ENCODE measurements at places on chromosomes 13 and 19.

DNA sequence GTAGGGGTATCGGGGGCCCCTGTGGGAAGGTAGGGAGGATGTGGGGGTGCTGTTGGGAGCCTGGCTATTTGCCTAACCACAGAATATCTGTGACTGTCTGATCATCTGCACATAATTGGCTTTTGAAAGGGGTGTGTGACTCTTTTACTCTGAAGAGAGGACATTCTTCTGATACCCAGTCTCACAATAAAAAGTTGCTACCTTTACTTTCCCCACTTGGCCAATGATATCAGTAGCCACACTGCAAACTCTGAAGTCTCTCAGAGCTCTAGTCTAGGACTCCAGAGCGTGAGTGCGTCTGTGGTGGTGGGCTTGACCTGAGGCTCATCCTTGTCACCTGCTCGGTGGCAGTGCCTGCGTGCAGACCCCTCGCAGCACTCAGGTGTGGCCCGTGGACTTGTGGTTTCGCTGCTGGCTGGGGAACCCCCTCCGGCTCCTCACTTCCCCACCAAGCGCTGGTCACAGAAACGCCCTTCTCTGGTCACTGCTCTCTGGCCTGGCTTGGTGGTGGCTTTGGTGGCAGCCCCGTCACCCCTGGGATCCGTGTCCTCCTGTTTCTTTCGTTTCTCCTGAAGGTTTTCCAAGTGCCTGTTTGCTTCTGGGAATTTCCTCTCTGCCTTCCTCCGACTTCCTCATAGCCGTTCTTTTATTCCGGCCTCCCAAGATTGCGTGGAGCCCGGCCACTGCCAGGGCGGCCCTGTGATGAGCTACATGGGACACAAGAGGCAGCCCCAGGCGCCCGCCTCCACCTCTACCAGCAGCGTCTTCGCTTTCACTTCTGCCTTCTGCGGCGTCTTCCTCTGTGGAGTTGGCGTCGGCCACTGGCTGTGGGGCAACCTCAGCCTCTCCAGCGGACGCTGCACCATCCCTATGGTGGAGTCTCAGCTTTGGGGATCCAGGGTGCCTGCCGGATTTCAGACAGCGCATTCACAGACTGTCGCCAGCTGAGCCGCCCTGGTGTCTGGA is 78.0 kb downstream of the ATP11A start:
- no peak for DNase-seq

- peak; percentile 45 for DNase-seq
Observed at GRCh38 chr13:29754473-29754806, 96.0 kb downstream of the UBL3 start.

GRCh38 chr19:51226067-51226466 is 1.2 kb downstream of the CD33 start:
- no peak for DNase-seq

DNA sequence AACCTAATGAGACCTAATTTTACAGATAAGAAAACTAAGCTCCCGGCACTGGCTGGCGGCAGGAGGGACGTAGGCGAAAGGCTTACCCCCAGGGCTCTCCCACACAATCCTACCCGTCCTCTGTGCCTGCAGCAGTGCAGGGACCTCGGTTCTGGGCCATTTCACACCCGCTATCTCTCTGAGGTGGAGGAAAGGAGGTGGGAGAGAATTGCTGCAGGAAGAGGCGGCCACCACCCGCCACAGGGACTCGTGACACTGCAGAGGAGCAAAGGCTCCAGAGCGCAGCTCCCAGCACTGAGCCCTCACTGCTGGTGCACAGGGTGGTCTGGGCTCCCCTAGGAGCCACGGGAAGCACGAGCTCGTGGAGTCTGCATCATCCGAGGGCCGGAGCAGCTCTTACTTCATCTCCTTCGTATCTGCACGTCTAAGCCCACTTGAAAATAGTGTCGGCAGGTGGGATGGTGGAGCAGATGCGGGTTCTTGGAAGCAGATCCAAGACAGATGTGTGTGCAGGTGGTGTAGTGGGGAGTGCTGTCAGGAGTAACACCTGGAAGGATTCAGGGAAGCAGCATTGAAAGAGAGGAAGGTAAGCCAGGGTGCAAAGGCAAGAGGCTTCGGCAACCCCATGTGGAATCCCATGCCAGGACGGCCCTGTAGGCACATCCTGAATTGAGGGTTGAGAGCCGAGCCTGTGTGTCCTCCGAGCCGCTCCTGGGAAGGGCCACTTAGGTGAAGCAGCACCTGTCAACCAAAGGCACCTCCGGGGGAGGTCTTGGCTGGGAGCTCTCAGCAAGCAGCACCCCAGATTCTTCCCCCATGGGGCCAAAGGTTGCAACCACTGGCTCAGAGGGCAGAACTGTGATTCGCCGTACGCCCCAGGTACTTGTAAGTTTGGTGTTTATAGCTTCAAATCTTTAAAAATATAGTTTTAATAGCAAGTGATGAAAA is 115.8 kb upstream of the SPACA7 start:
- DNase-seq, result no peak

DNA sequence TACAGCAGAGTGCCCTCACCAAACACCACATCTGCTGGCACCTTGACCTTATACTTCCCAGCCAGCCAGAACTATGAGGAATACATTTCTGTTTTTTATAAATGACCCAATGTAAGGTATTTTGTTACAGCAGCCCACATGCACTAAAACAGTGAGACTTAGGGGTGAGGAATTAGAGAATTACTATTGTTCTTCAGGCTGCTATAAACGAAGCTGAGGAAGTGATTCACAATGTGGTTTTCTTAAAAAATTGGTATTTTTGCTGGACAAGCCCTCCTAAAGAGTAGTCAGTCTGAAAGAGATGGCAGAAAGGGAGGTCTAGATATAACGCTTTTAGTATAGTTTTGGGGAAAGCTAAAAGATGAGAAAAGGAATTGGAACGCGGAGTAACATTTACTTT is 101.0 kb downstream of the SLITRK6 start:
- no peak for DNase-seq

DNA sequence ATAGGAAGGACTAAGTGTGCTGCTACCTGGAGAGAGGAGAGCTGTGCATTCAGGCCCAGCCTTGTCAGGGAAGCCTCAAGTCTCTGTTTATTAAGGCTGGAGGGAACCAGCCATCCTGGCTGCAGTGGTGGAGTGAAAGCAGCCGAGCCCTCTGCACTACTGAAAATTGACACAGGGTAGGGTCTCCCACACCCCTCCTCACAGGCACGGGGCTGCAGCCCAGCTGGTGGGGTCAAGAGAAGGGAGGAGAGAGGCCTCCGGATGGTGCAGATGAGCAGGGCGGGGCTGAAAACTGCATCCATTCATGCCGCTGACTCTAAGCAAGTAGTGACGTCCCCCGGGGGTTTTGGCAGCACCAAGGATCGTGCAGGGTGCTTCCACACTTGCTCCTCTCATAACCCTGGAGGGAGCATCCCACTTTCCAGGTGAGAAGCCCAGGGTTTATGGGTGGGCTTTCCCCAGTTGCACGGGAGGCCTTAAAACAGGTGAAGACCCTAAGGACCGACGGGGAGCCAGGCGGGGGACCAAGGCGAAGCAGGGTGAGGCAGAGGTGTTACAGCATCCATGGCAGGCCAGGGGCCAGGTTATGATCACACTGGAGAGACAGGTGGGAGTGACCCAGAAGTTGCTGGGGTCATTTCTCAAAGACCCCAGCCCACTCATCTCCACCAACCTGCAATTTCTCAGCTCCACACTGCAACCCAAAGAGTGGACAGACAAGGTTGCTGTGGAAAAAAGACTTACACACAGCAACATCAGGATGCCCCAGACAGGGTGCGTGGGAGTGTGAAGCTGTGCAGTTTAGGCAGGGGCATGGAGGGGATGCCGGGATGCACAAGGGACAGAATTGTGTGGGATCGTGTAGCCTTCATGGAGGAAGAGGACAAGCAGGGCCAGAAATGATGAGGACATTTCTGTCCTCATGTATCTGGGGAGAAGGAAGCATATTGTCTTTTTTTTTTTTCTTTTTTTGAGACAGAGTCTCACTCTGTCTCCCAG is 36.8 kb downstream of the VSTM2B start:
- no peak for DNase-seq

DNA sequence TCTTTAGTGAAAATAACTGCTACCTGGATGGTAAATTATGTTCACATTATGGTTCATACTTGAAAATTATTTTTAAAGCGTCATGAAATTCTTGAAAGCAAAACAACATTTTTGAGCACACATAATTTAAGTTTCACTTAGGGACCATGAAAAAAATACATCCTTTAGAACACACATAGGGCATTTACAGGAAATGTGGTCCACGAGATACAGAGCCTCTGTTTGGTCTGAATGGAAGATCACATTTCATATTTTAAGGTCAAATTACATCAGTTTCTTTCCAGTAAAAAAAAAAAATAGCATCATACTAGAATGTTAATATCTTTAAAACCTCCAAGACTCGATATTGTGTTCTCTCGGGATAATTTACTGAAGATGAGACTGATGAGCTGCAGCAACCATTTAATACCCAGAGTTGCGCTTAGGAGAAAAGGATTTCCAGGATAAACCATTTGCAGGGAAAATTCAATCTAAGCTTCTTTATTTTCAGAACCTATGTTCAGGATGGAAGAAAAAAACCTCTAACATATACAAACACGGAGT is 720.7 kb downstream of the DIAPH3 start:
- peak; percentile 84 for DNase-seq

DNA sequence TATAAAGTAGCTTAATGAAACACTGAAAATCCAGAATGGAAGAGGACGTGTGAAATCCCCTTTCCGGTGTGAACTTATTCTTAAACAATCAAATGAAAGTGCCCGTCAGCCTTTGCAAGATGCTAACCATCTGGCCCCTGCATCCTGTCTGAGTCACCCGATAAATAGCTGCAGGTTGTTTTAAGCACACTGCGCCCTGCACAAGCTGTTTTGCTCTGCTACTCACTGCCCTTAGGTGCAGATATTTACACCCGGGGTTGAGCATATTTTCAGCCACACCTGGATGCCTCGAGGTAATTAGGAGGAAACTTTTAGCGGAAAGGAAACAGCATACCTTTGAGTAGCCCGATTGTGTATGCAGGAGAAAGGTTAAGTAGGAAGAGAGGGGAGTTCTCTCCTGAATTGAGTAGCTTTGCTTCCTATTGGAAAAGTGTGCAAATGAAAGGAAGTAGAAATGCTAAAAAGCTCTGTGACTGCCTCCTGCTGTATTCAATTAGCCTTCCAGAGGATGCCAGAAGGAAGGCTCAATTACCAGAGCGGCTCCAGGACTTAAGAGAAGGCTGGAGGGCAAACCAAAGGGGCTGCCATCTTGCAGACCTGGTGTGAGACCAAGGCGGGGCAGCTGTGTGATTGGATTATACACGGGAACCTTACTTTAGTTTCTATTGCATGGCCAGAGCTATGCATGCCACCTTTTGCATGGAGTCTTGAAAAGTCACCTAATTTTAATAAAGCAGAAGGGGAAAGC is 42.5 kb downstream of the IRS2 start:
- peak; percentile 89 for DNase-seq

DNA sequence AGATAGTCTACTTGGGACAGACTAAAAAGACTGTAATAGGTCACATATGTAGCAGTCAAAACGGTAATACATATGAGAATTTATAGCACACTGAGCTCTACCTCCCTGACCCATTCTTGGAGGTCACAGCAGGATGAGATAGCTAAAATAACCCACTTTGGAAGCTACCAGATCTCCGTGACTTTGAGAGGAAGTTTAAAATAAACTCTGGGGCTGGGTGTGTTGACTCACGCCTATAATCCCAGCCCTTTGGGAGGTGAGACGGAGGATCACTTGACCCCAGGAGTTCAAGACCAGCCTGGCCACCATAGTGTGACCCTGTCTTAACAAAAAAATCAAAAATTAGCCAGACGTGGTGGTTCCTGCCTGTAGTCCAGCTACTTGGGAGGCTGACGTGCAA is 45.3 kb downstream of the DHRS12 start:
- DNase-seq, result no peak

DNA sequence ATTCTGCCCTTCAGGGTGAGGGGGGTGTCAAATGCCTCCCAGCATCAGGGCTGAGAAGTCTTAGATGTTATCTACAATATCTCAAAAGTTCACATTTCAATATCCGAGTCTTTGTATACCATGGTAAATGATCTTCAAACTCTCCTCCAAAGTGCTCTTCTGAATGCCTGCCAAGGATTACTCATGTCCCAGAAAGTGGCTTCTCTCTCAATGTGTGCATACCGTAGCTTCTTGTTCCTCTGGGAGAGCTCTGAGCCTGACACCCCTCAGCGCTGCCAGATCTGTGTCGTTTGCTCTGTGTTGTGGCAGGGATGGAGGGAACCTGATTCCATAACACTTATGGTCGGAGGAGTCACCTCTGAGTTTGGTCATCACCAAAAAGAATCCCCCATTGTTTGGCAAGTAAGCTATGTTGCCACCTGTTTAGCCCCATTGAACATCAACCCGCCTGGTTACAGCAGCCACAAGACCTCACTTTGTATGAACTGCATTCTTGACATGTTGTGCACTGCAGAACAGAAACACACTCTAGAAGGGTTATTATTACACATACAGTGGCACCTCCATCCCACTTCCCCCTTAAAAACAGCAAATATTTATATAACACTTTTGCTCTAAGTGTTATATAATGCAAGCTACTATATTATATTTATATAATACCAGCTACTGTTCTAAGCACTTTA is 163.1 kb upstream of the MIR17HG start:
- DNase-seq, result peak; percentile 4

GRCh38 chr19:1672769-1673644 is 20.6 kb upstream of the TCF3 start:
- no peak for DNase-seq

DNA sequence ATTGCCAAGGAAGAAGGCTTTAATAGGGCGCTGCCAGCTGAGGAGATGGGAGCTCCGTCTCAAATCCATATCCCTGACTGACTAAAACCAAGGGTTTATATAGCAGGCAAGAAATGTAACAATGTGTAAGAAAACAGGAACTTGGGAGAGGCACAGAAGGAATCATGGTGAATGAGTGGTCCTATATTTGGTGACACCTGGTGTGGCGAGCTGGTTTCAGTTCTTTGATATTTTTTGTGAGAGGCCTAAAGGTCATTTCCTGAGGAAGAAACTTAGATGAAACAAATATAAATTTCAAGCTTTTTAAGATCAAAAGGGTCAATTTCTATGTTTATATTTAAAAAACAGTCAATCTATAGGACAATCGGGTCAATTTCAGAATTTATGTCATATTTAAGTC is 826.3 kb downstream of the SLITRK6 start:
- DNase-seq, result no peak

- DNase-seq, result peak; percentile 31
Observed at GRCh38 chr13:37597477-37598025, 1.0 kb downstream of the POSTN start.

DNA sequence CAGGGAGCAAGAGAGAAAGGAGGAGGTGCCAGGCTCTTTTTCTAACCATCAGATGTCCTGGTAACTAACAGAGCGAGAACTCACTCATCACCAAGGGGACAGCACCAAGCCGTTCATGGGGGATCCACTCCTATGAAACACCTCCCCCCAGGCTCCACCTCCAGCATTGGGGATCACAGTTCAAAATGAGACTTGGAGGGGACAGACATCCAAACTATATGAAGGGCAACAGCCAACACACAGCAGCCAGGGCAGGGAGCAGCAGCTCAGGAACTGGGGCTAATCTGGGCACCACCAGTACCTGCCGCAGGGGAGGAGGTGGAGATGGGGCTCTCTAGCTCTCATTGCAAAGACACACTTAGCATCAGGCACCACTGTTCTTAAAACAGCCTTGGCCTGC is 34.3 kb upstream of the VSTM2B start:
- DNase-seq, result no peak

- peak; percentile 30 for DNase-seq
Observed at GRCh38 chr19:47107953-47108746, 5.4 kb downstream of the ZC3H4 start.

GRCh38 chr19:45638930-45639729 is at the start of gene EML2:
TSS of gene EML2 (minus strand) at chr19:45639397. CDS start at chr19:45639376, 21 bp downstream.
- DNase-seq, result peak; percentile 17

Data from choroid plexus epithelial cell (primary cell).